ENCODE measurements at places on chromosomes 5 and 9.

- no peak for DNase-seq
Measured at GRCh38 chr5:138573949-138574670, 1.1 kb downstream of the HSPA9 start.

DNA sequence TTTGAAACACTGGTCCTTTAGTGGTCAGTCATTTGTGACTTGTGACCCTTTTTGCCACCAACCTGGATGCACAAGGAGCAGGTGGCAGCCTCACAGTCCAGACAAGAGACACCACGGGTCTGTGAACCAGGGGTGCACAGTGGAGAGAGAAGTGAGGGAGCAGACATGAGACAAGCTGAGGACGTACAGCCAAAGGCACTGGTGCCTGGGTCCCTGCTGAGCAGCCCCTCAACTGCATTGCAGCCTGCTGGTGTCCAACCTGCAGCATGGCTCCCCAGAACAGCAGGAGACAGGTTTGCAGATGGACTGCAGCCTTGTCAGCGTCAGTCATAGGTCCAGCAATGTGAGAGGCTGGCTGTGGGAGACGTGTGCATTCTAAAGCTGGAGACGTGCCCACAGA, 124.2 kb upstream of the FSTL4 start:
- DNase-seq, result no peak

DNA sequence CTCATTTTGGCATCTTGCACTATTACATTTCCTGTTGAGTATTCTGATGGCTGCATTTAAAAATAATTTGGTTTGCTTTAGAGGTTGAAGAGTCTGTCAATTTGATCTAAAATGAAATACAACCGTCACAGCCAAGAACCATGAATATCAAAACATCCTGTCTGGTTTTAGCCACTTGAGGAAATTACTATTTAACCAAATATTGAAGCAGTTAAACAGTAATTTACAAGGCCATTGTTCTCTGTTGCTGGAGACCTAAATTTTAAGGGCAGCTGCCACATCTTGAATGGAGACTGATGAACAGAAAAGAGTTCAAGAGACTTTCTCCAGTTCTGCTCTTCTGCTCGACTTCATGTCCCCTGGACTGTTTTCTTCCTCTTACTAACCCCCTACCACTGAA, 549.4 kb downstream of the LRRC70 start:
- DNase-seq, result no peak

- DNase-seq, result no peak
Measured at GRCh38 chr9:94472806-94473360, 82.0 kb upstream of the PCAT7 start.

DNA sequence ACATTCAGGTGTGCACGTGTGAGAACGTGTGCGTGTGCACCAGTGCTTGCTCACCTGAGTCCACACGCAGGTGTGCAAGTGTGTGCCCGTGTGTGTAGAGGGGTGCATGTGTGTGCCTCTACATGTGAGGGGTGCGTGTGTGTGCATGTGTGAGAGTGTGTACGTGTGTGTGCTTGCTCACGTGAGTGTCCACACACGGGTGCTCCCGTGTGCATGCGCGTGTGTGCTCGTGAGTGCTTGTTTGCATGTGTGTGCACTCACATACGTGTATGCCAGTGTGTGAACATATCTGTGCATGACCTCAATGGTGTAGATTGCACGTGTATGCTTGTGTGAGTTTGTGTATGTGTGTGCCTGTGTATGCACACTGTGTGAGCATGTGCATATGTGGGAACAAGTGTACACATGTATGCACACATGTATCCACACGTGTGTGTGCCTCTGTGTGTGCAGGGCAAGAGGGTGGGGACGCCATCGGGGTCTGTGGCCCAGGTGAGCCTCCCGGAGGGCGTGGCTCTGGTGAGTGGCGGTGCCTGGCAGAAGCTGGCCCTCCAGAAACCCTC, 40.6 kb upstream of the NOTCH1 start:
- DNase-seq, result no peak

DNA sequence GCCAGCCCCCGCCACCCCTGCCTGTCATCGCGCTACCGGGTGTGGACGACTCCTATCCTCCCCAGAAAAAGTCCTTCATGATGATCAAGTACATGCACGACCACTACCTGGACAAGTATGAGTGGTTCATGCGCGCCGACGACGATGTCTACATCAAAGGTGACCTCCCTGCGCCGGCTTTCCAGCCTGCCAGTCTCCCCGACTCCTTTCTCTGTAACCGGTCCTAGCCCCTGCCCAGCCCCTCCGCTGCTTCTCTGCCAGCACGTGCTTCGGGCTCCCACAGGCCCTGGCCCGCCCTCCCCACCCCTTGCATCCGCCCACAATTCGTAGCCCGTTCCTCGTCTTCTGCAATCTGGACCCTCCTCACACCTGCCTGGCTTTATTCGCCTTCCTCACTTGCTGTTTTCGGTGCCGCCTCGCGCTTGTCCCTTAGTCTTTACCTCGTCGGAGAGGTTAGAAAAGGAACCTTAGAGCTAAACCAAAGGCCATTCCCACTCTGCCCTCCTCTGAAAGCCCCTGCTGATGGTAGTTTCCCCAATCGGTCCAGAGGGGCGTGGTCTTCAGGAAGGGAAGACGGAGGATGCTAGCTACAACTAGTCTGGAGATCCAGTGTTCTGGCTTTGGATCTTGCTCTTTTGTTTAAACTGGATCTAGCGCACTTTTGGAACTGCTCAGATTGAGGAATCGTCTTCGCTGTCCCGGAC, 1.4 kb downstream of the CHSY3 start:
- DNase-seq, result no peak

- DNase-seq, result no peak
Measured at GRCh38 chr5:162068412-162068811, 839 bp downstream of the GABRG2 start.

DNA sequence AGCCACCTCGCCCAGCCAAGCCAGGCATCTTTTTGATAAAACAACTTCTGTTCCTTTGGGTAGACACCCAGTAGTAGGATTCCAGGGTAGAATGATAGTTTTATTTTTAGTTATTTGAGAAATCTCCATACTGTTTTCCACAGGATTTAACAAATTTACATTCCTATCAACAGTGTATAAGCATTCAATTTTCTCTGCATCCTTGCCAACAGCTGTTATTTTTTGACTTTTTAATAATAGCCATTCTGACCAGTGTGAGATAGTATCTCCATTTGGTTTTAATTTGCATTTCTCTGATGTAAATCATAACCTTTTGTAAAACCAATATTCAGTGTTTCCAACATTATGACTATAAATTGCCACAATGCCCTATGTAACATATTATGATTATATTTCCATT, 28.2 kb upstream of the CCNB1 start:
- DNase-seq, result no peak

- DNase-seq, result no peak
Measured at GRCh38 chr5:103942587-103943186, 380.1 kb upstream of the NUDT12 start.
